Activated T-helper 1 cell treated with anti-CD3 and anti-CD28 coated beads, Interleukin-2, amount 50 U/mL, for 16 hours (primary cell): ENCODE measurements at places on chromosomes 11 and 22.

GRCh38 chr11:124839128-124839971, 25.9 kb upstream of the ROBO3 start:
- no peak for DNase-seq

GRCh38 chr11:46397526-46397925, 6.0 kb upstream of the CHRM4 start:
- no peak for DNase-seq

- DNase-seq = no peak
Measured at GRCh38 chr22:40487663-40488249, 117.4 kb downstream of the SGSM3 start.

- no peak for DNase-seq
Measured at GRCh38 chr11:33492596-33492995, 208.0 kb downstream of the C11orf91 start.
